ENCODE measurements at places on chromosomes 5 and 9.

DNA sequence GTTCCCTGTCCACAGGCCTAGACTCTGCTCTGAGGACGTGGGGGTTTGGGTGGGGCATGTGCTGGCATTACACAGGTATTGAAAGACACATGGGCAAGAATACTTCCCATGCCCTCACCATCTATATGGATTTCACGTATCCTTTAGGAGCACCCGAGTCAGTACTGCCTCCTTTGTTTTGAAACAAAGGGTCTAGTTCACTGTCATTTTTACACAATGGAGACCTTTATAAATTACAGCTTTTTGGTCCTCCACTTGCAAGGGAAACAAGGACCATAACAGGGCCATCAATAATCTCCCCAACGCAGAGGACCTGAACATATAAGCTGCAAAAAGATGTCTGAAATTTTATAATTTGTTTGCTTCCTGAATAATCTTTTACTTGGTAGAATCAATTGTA is 24.9 kb upstream of the CRHBP start:
- DNase-seq, result no peak

GRCh38 chr5:59568161-59568560 is 325.4 kb downstream of the PDE4D start:
- no peak for DNase-seq

- DNase-seq, result peak; percentile 63
Observed at GRCh38 chr5:142611154-142611553, 74.7 kb downstream of the FGF1 start.

DNA sequence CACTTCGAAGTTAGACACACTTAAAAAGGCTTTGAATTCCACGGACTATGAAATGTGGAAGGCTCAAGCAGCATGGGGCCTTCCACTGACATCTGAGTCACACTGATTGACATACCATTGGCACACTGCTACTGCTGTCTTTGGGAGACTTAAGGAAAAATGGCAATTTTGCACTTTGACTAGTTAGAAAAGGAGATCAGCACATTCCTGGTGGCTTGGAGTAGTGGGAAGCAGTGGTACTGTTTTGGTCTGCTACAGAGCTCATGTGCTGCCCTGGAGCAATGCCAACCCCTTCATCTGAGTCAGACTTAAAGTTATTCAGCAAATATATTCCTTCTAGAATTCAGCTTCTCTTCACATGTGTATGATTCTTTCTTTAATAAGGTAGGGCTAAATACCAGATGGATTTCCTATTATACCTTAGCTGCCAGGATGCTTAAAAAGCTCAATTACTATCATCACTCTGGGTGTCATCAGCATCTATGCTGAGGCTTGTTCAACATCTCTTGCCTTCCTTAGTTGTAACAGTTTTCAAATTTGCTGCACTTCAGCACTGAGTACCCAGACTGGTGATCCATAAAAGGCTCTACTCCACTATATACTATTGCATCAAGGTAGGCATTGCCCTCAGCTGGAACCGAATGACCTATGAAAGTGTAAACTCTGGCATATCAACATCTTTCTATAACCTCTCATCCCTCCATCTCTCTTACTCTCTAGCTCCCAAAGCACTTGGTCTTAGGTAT is 42.3 kb upstream of the MOCS2 start:
- DNase-seq, result no peak

DNA sequence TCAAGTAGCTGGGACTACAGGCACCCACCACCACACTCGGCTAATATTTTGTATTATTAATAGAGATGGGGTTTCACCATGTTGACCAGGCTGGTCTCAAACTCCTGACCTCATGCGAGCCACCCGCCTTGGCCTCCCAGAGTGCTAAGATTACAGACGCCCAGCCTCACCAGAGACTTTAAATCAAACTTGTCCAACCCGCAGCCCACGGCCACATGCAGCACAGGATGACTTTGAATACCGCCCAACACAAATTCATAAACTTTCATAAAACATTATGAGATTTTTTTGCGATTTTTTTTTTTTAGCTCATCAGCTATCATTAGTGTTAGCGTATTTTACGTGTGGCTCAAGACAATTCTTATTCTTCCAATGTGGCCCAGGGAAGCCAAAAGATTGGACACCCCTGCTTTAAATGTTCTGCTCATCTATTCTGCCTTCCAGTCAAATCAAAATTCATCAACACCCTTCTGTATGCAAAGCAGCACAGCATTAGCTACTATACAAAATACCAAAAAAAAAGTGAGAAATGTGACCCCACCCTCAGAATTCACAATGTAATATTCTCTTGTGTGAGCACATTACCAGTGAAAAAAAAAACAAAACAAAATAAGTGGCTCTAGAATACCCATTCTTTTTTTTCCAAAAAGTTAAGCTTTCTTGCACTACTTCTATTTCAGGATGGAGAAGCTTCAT is 42.7 kb upstream of the CDC42SE2 start:
- DNase-seq, result no peak

DNA sequence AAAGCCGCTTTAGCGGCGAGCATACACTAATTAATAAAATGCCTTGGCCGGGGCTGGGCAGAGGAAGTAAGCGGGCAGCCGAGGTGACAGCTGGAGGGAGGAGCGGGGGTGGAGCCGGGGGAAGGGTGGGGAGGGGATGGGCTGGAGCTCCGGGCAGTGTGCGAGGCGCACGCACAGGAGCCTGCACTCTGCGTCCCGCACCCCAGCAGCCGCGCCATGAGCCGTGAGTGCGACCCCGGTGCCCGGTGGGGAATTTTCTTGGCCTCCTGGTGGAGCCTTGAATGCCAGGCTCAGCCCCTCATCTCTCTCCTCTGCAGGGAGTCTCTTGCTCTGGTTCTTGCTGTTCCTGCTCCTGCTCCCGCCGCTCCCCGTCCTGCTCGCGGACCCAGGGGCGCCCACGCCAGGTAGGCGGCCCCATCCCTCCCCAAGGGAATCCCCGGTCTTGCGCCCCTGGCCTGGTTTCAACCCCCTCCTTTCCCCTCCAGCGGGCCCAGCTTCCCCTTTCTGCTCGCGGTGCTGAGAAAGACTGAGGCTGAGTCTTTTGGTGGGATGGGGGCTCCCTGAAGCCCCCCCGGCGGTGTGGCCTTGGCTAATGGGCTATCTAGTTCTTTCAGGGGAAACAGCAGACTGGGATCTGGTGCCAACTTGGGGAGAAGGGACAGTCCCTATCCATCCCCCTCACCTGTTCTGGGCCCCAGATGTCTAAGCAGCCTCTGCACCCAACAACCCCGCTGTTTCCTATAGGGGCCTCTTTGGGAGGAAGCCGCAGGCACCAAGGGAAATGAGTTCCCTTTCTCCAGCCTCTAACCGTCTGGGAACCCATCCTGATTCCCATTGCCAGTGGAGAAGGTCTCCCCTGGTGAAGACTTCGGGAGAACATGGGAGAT is at the start of gene PTGS1:
Gene PTGS1 (plus strand): TSS at position 156 of the 887 bp plus-strand sequence. CDS start 61 bp downstream, at position 217.
- no peak for DNase-seq

DNA sequence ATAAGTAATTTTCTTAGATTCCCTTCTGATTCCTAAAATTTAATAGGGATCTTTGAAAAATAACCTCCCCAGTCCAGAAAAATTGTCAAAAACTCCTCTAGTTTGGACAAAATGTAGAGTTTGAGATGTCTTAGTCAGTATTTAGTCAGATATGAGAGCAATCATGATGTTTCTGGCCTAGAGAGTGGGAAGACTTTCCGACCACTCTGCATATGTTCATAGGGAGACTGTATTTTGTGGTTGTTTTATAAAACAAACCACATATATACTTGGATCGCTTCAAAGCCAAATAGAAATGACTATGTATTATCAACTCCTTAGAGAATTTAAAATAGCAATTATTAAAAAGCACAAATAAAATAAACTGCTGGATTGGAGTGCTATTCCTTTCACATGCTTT is 15.8 kb downstream of the ZFAND5 start:
- no peak for DNase-seq

DNA sequence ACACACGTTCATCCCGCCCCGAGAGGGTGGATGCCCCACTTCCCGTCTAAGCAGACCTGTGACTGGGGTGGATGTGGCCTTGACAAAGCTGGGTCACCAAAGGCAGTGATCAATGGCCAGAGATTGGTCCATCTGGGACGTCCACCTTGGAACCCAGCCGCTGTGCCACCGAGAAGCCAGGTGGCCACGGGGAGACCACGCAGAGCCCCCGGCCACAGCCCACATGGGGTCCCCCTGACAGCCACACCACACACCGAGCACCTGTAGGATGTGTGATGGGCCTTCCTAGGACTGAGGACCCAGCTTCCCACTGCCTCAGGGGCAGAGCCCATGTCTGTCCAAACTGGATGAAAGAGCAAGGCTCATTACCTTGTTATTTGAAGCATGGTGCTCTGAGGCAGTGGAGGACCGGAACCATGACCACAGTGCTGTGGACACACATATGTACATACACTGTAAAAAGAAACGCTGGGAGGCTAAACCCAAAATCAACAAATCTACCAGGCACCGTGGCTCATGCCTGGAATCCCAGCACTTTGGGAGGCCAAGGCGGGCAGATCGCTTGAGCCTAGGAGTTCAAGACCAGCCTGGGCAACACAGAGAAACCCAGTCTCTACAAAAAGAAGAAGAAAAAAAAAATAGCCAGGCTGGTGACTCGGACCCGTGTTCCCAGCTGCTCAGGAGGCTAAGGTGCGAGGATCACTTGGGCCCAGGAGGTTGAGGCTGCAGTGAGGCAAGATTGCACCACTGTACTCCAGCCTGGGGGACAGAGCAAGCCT is 50.1 kb downstream of the MRPL36 start:
- no peak for DNase-seq

- no peak for DNase-seq
Observed at GRCh38 chr5:50476549-50476948, 35.5 kb upstream of the EMB start.

DNA sequence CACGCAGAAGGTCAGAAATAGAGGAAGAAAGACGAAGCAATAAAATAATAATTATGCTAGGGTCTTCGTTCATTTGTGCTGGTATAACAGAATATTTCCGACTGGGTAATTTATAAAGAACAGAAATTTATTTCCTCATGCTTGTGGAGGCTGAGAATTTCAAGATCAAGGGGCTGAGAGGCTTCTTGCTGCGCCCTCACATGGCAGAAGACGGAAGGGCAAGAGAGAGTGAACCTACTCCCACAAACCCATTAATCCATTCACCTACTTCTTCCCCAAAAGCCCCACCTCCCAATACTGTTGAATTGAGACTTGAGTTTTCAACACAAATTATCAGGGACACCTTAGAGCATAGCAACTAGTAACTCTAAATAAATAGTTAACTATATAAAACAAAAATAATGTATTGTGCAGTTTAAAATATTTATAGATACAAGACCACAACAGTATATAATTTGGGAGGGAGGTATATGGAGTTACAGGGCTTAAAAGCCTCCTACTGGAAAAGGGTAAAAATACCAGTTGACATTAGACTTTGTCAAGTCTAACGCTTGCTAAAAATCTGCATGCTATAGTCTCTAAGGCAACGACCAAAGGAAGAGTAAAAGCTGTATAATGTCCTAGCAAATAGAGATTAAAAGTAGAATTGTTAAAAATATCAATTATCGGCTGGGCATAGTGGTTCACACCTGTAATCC is 40.3 kb upstream of the NAA35 start:
- DNase-seq, result peak; percentile 38

- DNase-seq, result no peak
Observed at GRCh38 chr5:30355675-30356074, 837.8 kb upstream of the CDH6 start.

DNA sequence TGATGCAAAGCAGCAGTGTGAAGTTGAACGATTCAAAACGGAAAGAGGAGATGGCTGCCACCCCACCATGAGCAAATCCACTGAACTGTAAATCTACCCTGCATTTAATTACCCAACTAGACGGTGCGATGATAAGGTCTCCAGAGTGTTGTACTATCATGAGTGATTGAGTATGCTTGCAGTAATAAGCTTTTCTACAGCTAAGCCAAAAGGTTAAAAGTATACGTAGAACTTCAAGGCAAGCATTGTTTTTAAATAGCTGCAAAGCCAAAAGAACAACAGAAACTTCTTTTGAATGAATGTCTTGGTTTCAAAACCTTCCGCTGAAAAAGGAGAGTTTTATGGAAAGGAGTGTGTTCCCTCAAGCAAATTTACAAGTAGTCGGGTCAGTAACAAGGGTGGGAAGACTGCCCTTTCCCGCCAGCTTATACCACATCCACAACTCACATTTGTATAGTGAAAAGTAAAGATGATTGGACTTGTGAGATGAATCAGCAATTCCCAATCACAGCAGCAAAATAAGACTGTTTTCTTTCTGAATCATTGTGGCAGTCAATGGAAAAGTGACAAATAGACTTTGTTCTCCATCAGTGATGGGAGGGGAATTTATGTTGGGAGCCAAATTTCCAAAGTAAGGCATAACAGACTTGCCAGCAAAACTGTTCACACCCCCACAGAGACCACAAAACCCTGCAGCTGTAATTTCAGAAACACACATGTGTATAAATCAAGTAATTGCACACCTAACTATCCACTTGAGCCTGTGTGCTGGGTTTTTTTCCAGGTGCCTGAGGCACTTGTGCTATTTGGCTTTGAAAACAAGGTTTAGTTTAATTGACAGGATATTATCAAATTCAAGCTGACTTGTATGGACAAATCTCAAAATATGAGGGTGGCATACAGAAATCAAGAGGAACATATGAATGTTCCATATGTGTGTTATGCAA is 407.7 kb upstream of the GRAMD2B start:
- DNase-seq, result no peak

- DNase-seq, result no peak
Observed at GRCh38 chr5:4199049-4199841, 603.6 kb downstream of the IRX1 start.

- DNase-seq, result no peak
Observed at GRCh38 chr9:121609822-121610637, 41.4 kb upstream of the DAB2IP start.

GRCh38 chr5:96562614-96563013 is 99.6 kb upstream of the CAST start:
- no peak for DNase-seq

DNA sequence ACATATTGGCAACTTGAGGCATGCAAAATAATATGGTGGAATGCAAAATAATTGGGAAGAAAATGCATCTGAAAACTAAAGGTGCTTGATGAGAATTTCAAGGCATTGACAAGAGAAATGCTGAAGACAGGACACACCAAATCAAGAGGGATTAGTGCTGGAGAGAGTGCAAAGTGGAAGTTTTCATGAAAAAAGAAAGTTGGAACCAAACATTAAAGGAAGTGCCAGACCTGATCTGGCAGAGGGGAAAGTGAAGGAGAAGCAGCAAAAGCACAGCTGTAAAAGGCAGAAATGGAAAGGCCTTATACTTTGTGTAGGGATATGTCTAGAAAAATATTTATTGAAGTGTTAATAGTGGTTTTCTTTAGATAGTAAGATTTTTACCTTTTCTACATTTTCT is 35.3 kb upstream of the FYB1 start:
- no peak for DNase-seq

DNA sequence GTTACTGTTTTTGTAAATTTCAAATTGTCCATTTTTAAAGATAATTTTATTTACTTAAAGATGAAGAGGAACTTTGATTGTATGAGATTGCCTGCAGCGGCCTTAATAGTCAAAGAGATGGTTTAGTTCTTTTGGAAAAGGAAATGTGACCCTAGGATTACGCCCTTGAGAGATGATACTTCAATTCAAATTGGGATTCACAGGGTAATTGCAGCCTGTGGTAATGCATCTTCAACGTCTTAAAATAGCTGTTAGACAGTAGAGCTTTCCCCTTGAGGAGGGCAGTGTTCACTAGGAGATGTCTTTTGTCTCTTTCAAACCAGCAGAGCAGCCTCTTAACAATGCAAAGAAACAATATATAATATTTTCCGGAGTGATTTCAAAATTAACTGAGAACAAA is 127.1 kb downstream of the TAF11L14 start:
- DNase-seq, result no peak

Measured in activated T-cell treated with anti-CD3 and anti-CD28 coated beads for 48 hours (primary cell).